ENCODE measurements at places on chromosomes 11 and 22.

DNA sequence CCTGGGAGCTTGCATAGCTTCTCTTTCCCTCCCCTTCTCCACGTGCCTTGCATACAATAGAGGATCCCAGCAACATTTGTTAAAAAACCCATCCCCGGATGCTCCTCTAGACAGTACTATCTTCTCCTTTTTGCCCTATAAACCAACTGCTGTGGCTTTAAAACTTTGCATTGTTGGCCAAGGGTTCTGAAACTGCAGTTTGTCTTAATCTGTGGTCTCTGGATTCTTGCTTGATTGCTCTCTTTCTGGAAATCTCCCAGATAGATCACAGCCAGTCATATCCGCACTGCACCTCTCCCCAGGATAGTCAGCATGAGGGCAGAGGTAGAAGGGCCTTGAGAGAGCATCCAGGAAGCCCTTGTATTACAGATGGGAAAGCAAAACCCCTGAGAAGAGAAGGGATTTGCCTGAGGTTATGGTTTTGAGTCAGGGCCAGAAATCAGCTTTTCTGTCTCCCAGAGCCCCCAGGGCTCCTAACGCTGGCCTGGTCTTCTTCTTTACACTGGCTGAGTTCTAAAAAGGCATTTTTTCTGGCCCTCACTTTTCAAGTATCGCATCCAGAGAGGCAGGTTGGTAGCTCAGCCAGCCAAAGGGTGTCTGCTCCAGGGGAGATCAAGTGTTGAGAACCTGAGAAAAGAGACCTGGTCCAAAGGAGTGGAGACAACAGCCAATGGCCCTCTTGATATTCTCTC, 70.6 kb downstream of the ADM start:
- no peak for DNase-seq

GRCh38 chr22:46202897-46203600, 47.0 kb downstream of the CDPF1 start:
- no peak for DNase-seq

- no peak for DNase-seq
These were observed 1234.7 kb downstream of the TBC1D22A start for GRCh38 chr22:47997052-47997590.

DNA sequence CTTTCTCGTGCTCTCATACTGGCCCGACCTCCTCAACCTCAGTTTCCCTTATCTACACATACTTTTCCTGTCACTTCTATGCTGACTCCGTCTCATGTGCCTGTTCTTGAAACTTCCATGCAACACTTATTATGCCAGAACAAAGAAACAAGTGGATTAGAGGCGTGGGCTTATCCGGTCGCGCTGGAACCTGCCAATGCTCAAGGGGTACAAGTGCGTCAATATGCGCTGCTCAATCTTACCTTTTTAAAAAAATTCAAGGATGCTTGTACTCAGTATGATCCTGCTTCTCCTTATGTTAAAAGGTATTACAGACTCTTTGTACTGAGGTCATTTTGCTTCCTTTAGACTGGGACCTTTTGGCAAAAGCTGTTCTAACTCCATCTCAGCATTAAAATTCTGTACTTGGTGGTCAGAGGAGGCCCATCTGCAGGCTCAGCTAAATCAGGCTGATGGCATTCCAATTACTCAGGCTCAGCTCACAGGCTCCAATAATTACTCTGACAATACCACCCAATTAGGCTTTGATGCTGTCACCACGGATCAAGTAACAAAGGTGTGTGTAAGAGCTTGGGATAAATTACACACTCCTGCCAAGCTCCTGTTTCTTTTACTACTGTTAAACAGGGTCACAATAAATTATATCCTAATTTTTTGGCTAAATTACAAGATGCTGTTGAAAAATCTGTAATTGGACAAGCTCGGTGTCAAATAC, 26.3 kb upstream of the ALDH3B2 start:
- no peak for DNase-seq

GRCh38 chr11:134783234-134783633, 371.2 kb upstream of the B3GAT1 start:
- no peak for DNase-seq

DNA sequence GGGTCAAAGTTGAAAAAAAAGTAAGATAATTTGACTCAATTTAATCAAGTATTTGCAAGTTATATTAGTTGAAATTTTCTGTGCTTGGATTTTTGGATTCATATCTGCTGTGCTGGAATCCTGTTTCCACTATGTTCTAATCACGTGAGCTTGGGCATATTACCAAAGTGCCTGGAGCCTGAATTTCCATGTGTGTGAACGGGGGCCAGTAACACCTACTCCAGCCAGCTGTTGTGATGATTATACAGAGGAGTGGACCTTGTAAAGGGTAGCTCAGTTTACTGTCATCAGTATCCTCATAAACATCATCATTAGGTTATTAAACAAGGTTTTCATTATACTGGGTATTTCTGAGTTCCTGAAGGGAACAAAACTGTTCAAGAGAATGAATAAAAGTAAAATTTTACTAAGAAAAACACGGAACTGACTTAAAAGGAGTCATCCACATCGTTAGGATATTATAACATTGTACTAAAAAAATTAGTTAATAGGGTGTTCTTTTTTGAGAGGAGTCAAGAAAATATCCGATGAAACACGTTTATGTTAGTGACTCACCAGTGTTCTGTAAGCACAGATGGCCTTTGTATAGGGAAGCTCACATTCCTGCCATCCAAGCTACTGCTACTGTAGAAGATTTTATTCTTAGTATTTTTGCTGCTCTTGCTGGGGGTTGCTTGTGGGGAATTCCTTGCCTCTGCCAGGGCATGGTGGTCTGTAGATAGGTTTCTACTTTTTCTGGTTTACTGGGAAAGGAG, 144.1 kb downstream of the ARHGAP42 start:
- DNase-seq, result peak; percentile 26

- no peak for DNase-seq
These were observed 710.3 kb upstream of the KIRREL3 start for GRCh38 chr11:127710831-127711230.

- DNase-seq, result no peak
These were observed 37.6 kb upstream of the RCN1 start for GRCh38 chr11:32053151-32053888.

- DNase-seq, result no peak
These were observed 32.9 kb downstream of the PPM1F start for GRCh38 chr22:21919526-21920307.

GRCh38 chr22:50481440-50482106, at the start of gene ADM2:
ADM2 (plus strand) TSS chr22:50481543; CDS start chr22:50481848, 305 bp downstream.
- no peak for DNase-seq

GRCh38 chr11:12473381-12473780, 96.0 kb downstream of the PARVA start:
- DNase-seq, result no peak

- no peak for DNase-seq
These were observed 762.2 kb downstream of the ETS1 start for GRCh38 chr11:127825183-127825582.

DNA sequence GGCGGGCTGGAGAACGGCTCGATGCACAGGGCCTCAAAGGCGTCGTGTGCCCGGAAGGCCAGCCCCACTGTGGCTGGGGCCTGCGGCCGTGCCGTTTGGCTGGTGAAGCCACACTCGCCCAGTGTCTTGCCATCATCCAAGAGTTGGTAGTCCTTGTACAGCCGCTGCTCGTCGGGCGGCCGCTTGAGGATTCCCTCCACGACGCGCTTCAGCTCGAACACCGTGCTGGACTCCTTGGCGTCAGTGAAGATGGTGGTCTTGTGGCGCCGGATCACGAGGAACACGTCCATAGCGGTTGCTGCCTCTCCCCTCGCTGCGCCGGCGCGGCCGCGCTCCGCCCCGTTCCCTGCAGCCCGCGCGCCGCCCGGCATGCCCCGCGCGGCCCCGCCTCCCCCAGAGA, 30.3 kb upstream of the PRDM10 start:
- DNase-seq, result peak; percentile 58

DNA sequence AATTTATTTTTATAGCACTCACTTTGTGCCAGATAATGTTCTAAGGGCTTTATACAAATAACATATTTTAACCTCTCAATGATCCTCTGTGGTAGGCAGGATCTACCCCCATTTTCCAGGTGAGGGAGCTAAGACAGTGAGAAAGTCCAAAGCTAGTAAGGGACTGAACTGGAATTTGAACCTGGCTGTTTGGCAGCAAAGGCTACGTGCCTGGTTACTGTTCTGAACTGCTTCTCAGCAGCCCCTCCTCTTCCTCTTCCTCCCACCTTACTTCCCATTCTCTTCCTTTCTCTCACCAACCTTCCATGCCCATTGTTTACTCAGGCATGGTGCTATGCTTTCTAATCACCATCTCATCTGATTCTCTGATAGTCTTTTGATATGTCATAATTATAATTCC, 82.0 kb downstream of the INSC start:
- no peak for DNase-seq

DNA sequence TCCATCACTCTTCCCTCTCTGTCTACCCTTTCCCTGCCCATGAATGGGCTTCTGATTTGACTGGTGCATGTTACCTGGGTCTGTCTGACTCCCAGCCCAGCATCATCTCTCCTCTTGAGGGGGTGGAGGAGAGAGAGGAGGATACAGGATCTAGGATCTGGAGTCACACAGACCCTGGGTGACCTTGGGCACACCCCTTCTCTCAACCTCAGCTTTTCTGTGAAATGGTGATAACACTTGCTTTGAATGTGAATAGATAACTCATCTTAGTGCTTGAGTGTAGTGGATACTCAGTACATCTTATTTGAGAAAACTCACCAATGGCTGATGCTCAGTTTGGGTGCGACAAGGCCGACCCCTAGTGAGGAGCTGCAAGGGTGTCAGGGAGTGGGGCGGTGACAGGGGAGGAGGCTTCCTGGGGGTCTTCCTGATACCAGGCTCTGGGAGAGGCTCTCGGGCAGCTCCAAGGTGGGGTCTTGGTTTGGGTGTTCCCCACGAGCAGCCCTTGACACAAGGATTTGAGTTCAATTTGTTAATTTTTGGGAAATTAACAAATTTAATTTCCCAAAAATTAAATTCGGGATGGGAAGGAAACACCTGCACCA, 9.0 kb downstream of the INCENP start:
- no peak for DNase-seq

DNA sequence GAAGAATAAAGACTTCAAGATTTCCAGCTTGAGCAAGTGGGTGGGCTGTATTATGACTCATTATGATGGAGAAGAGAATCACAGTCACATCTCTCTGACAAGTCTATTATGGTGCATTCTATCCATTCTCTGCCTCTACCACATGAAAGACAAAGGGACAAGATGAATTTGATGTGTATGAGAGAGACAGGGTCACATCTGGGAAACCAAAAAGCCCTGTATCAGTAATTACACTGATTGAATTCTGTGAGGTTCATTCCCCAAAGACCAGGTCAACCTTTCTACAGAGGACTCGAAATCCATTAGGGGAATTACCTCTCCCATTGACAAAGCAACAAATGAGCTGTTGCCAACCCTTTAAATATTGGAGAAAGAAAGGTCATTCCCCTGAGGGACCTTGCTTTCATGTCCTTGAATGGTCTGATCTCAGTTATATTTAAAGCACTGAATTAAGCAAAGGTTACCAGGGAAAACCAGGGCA, 109.6 kb downstream of the USP35 start:
- no peak for DNase-seq

DNA sequence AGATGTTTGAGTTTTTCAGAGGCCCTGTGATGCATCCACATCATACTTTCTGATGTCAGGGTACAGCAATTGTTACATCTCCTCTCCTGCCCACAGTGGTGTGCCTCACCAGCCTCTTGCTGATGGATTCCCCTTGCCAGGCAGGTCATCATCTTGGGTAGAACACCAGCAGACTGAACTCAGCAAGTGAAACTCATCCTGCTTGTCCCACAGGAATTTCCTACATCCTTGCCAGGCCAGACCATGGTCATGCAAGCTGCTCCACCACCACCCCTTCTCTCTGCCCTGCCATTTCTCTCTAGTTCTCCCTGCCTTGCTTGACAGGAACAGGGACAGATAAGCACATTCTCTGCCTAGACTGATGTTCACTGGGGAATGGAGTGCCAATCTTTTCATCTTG, 85.9 kb downstream of the PAX6 start:
- no peak for DNase-seq

GRCh38 chr11:33877038-33877437, 14.8 kb downstream of the LMO2 start:
- no peak for DNase-seq

GRCh38 chr11:9855579-9856287, 191.9 kb downstream of the SWAP70 start:
- no peak for DNase-seq

- no peak for DNase-seq
These were observed 50.6 kb upstream of the TOP3B start for GRCh38 chr22:22032906-22033802.

DNA sequence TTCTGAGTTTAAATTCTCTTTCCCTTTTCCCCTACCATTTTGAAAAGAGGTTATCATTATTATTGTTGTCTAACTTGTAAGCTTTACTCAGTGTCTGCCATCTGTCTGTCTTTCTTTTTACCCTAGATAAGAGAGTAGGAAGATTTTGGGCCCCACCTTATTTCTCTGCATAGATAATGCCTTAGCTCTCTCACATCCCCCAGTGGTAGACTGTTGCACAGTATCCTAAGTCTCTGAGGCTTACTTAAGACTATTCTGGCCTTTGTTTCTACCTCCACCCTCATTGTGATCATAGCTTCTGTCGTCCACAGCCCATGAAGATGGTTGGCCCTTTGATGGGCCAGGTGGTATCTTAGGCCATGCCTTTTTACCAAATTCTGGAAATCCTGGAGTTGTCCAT, 3.6 kb upstream of the OR51L1 start:
- DNase-seq, result no peak

DNA sequence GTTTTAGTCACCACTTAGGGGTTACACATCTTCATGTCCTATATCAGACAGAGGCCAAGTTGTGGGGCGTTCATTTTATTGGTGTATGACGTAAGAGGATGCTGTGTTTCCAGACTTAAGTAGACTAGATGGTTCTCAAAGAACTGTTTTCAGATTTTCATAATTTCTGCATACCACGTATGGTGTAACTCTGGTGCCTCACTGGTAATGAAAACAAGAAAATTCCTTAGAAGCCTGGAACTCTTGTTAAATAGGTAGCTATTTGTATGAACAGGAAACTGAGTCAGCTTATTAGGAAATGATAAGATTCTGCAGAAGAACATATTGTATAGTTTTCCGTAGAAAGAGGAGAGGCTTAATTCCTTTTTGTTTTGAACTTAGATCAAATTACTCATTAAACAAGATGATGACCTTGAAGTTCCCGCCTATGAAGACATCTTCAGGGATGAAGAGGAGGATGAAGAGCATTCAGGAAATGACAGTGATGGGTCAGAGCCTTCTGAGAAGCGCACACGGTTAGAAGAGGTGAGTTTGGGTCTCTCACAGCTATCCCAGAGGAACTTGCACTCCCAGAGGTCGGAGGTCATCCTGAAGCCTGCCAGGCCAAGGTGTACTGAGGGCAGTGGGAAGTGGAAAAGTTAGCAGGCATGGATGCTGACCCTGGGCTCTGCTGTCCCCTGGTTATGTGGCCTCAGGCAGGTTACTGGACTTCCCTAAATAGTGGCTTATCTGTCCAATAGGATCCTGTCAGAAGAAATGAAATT, 3.9 kb downstream of the CDC45 start:
- DNase-seq, result no peak

- DNase-seq, result no peak
These were observed 6.8 kb upstream of the ESAM start for GRCh38 chr11:124768914-124769313.

GRCh38 chr11:10584071-10584501, 15.6 kb upstream of the LYVE1 start:
- DNase-seq, result peak; percentile 43

GRCh38 chr11:134022748-134023147, 46.1 kb upstream of the JAM3 start:
- no peak for DNase-seq

GRCh38 chr22:45564349-45565030, 61.8 kb downstream of the FBLN1 start:
- no peak for DNase-seq
